ENCODE measurements at places on chromosomes 13 and 19.

- no peak for DNase-seq
Observed at GRCh38 chr19:15320116-15320515, 12.2 kb downstream of the BRD4 start.

DNA sequence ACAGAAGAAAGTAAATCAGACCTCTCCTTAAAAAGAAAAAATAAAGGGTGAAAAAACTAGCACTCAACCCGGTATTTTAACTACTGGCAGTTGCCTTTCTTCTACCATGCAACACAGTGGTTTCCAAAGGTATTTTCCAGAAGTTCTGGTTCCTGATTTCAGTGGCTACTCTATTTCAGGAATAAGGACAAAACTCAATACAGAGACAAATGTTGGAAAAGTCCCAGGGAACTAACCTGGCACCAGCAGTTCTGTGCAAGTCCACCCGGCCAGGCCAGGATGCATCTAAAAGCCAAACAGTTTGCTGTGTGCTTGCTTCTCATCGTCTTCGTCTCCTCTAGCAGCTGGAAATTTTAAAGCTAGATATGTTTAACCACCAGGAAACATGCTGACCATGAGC lies 52.5 kb downstream of the FOXO1 start:
- DNase-seq, result no peak

- no peak for DNase-seq
Observed at GRCh38 chr19:28483197-28483596, 729.8 kb downstream of the UQCRFS1 start.

GRCh38 chr13:42656161-42656560 lies 82.2 kb downstream of the TNFSF11 start:
- no peak for DNase-seq

GRCh38 chr13:99995104-99995588 lies 13.6 kb downstream of the ZIC2 start:
- DNase-seq, result no peak

GRCh38 chr13:30829145-30829832 lies 76.8 kb upstream of the MEDAG start:
- DNase-seq, result peak; percentile 96

GRCh38 chr19:57560049-57560491 lies 407 bp upstream of the ZNF550 start:
- DNase-seq, result no peak

- peak; percentile 57 for DNase-seq
Observed at GRCh38 chr19:39212375-39212742, 8.3 kb upstream of the SYCN start.

DNA sequence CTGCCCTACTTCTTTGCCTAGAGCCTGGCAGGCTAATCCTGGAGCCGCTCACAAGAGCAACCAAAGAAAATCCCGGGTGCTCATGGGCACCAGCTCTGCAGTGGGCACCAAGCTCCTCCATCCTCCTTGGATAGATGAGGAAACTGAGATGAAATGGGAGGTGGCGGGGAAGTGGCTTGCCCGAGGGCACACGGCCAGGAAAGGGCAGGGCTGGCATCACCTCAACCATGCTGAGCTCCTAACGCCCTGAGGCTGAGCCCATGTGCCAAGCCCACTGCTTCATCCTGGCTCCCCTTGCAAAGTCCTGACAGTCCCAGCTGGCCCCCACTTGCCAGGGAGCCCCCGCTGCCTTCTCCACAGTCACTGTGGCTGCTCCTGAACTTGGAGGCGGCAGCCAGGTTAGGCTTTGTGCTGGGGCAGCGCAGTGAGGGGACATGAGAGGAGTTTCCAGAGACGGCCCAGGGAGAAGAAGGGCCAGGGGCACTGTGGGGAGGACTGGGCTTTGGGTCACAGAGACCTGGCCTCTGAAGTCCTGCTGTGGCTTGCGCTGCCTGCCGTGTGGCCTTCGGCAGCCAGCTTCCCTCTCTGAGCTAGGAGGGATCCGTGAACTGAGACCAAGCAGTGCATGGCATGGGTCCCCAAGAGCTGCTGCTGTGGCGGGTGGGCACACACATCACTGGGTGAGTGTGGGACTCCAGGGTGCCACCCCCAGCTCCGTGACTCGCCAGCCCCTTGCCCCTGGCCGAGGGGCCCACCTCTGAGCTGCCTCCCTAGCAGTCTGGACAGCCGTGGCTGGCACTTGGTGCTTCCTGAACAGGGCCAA lies 17.5 kb downstream of the TMED1 start:
- DNase-seq, result no peak

GRCh38 chr13:19252381-19252780 lies 70.8 kb upstream of the TUBA3C start:
- DNase-seq, result no peak

DNA sequence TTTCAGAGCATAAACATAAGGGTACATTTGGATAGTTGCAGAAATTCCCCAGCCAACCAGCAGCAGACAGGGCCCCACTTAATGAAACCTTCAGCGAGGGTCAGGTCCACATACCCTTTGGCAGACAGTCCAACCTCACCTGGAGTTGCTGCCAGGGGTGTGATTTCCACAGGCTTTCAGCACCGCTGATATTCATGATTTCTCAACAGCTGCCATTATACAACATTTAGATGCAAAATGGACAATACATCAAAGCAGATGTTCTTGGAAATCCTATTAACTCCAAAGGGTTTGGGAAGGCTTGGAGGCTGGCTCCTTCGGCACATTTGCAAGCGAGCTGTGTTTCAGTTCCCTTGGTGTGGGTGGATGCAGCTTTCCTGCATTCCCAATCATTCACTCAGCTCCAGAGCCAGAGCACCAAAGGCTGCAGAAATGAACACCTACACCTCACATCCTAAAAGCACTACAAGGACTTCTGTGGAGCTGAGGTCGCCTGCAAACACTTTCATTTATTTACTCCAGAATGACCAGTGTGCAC lies 147.2 kb upstream of the VSTM2B start:
- no peak for DNase-seq

- DNase-seq, result no peak
Observed at GRCh38 chr13:113659337-113659736, 1.3 kb upstream of the ATP4B start.

GRCh38 chr13:77184455-77184854 lies 142.4 kb downstream of the MYCBP2 start:
- DNase-seq, result no peak

GRCh38 chr13:101291646-101292515 lies 124.4 kb downstream of the NALCN start:
- DNase-seq, result no peak

DNA sequence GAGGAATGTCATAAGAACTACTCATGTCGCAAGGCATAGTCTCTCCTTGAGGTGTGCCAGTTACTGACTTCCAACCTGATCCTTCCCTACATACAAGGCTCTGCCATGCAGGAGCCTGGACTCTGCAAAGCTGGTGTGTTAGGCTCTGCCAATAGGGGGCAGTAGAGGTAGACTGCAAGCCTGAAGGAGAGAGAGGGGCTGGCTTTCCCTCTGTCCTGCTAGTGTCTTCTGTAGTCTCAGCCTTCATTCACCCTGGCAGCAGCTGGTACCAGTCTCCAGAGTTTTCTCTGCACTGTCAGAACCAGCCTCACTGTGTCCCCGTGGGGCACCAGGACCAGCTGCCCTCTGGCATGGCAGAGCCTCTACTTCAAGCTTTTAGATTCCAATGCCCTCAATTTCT lies 14.5 kb downstream of the SHISA2 start:
- peak; percentile 57 for DNase-seq

DNA sequence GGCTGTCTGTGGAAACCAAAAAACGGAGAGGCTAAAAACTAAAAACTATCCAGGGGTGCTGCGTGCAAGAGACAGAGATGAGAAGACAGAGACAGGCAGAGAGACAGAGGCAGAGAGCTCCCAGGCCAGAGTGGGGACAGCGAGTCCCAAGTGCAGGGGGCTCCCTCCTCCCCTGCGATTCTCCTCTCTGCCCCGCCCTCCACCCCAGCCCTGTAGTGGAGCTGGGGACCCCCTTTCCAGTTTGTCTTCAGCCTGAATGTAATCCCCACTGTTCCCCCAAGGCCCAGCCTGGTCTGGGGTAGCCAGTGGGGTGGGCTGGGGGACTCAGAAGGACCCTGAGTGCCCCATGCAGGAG lies 2.0 kb downstream of the NFIC start:
- DNase-seq, result no peak

- no peak for DNase-seq
Observed at GRCh38 chr13:73338389-73338788, 279.6 kb downstream of the KLF5 start.

GRCh38 chr13:112346899-112347229 lies 29.3 kb upstream of the SPACA7 start:
- no peak for DNase-seq

- no peak for DNase-seq
Observed at GRCh38 chr19:13208672-13209483, 58.7 kb downstream of the IER2 start.

GRCh38 chr13:28955264-28955966 lies 135.3 kb downstream of the MTUS2 start:
- DNase-seq, result no peak

DNA sequence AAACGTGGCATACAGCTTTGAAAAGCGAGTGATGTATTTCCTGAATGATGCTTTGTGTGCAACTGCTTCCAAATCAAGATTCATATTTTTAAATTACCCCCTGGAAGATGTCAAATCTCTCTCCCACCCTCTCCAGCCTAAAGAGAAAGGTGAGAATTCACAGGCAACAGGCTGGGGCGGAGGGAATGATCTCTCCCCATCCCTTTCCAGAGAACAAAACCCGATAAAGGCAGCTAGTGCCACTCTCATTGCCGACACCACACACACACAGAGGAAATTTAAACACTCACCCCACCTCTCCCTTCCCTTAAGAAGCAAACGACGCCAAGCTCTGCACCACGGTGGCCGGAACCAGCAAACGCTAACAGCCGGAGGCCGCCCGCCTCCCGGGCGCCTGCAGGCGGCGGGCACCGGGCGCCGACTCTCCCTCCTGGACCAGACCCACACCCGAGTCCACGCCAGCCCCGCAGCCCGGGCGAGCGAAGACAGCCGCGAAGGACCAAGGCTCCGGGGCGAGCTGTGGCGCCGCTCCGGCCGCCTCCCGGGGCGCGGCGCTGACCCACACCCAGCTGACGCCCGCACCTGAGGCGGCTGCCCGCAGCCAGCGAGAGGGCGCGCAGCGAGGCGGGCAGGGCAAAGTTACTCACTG lies 477 bp downstream of the LNX2 start:
- peak; percentile 40 for DNase-seq

GRCh38 chr13:27834095-27834494 lies 41.8 kb downstream of the GSX1 start:
- peak; percentile 56 for DNase-seq

DNA sequence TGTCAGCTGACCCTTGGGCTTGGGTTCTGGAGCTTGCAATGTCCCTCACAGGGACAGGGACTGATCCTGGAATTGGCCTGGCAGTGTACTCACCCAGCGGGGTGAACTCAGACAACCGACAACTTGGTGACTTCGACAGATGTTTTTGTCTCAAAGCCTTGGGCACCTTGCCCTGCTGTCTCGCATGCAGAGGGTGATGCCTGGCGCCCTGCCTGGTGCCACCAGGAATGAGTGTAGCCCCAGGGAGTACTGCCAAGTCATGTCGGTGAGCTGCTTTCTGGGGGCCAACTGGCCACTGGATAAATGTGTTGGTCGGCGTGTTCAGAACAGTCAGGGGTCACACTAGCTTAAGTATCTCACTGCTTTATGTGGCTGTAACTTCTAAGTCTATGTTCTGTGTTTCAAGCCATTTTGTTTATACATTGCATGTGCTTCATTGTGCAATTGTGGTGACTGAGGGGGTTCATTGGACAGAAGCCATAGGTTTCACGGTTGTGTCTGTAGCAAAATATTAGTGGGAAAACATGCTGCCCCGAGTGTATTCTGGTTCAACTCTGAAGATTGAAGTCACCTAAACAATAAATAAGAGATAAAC lies 96.3 kb upstream of the TNFSF11 start:
- no peak for DNase-seq

GRCh38 chr19:43534816-43535761 lies 2.1 kb downstream of the ZNF575 start:
- peak; percentile 30 for DNase-seq

- peak; percentile 62 for DNase-seq
Observed at GRCh38 chr19:18202778-18203407, 949 bp downstream of the RAB3A start.

DNA sequence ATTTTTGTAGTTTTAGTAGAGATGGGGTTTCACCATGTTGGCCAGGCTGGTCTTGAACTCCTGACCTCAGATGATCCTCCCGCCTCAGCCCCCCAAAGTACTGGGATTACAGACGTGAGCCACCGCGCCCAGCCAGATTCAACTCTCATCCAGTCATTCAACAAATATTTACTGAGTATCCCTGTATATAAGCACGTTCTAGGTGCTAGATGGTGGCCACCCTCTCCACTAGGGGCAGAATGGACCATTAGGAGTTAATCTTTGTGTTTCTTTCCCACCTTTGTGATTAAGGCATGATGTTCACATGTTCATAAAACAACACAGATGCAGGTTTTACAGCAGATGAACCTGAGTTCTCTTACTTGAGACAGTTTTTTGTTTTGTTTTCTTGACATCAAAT lies 7.3 kb downstream of the SHKBP1 start:
- no peak for DNase-seq

- no peak for DNase-seq
Observed at GRCh38 chr13:95535243-95535642, 17.3 kb upstream of the CLDN10 start.

DNA sequence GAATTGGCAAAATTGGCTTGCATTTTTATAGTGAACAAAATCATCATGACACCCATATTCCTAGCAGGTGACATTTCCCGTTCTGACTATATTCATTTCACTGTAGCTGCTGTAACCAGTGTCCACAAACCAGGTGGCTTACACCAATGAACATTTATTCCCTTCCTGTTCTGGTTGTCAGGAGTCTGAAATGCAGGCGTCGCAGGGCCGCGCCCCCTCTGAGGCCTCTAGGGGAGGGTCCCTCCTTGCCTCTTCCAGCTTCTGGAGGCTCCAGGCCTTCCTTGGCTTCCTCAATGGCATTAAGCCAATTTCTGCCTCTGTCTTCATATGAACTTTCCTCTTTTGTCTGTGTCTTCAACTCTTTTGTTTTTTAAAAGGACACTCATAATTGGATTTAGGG lies 6.5 kb upstream of the RLN3 start:
- DNase-seq, result no peak

DNA sequence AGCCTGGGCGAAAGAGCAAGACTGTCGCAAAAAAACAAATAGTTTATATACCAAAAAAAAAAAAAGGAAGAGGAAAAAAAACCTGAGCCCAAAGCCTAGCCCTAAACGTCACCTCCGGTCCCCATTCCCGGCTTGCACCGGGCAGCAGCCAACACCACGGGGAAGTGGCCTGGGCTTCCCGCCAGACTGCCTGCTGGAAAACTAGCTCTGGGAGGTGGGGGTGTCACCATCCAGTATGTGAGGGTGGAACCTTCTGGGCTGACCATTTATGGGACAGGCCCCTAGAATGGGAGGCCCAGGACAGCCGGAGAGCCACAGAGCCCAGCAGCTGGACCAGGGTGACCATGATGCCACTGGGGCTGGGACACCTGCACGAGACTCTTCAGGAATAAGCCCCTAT lies 37.3 kb downstream of the IL12RB1 start:
- DNase-seq, result no peak

Measured in SJCRH30 (cell line).